ENCODE measurements at places on chromosomes 6 and 20. TPM values are rescaled to one million over a fixed set of nuclear protein-coding genes. Genes with fewer than 3 reads are reported as not detected.

GRCh38 chr20:32823078-32823477, 3.3 kb downstream of the MAPRE1 start:
- H3K27me3 ChIP-seq, result no peaks in the 10 kb centered on the region
- H3K36me3 ChIP-seq, result no peaks in the 10 kb centered on the region
- peak overlapping the region; percentile 46 for H3K27ac ChIP-seq
- H3K4me1 ChIP-seq, result peaks cover 47% of the 10 kb centered on the region
- no peak for DNase-seq
- H3K4me3 ChIP-seq, result no peak overlapping the region

Gene MAS1
- total RNA-seq, result not detected

DNA sequence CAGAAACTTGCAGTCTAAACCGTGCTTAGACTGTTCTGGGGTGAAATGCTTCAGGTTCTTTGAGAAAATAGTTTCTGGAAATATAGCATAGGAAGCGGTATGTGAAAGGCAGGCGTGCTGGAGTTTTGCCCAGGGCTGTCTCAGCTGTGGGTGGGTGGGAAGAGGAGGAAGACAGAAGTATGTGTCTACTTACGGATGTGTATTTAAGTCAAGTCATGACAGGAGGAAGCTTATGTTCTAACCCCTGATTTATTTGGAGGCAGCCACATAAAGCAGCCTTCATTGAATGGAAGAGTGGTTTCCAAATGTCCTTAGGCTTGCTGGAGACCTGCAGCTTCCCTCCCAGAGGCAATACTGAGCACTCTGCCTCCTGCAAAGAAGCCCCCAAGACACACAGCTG, 345.8 kb upstream of the PRND start:
- no peak for DNase-seq
- no peaks in the 10 kb centered on the region for H3K27me3 ChIP-seq
- H3K4me1 ChIP-seq, result no peaks in the 10 kb centered on the region
- no peak overlapping the region for H3K27ac ChIP-seq
- H3K4me3 ChIP-seq, result no peak overlapping the region

Gene SIRPD
- total RNA-seq, result not detected

Gene RCAN2
- total RNA-seq, result 32.2 TPM

- peaks cover 7% of the 10 kb centered on the region for H3K27me3 ChIP-seq
- H3K27ac ChIP-seq, result peak within 1 kb of the TSS; percentile 66
- DNase-seq, result no peak
- peak within 1 kb of the TSS; percentile 65 for H3K4me3 ChIP-seq
- H3K36me3 ChIP-seq, result no peaks in the 10 kb centered on the region
These were observed at the start of gene NRN1 for GRCh38 chr6:6006428-6007365. TSS of gene NRN1 (minus strand) at chr6:6006925. CDS start at chr6:6006749, 176 bp downstream.

Gene PCK1
- 0.63 TPM for total RNA-seq

Gene IER3
- total RNA-seq, result 18.5 TPM
